ENCODE measurements at places on chromosomes 4 and X. TPM values are rescaled to one million over a fixed set of nuclear protein-coding genes. Genes with fewer than 3 reads are reported as not detected.

DNA sequence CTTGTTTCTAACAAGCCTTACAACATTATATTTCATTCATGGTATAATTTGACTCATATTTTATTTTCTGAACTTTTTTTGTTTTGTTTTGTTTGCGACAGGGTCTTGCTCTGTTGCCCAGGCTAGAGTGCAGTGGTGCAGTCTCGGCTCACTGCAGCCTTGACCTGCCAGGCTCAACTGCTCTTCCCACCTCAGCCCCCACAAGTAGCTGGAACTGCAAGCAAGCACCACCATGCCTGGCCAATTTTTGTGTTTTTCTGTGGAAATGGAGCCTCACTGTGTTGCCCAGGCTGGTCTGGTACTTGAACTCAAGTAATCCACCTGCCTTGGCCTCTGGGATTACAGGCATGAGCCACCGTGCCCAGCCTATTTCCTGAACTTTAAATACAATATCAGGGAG lies 42.5 kb downstream of the GRID2 start:
- DNase-seq, result no peak
- no peaks in the 10 kb centered on the region for H3K27me3 ChIP-seq
- H3K36me3 ChIP-seq, result no peaks in the 10 kb centered on the region
- H3K27ac ChIP-seq, result no peak overlapping the region
- H3K4me3 ChIP-seq, result no peak overlapping the region
- no peaks in the 10 kb centered on the region for H3K4me1 ChIP-seq

GRCh38 chrX:82585868-82586267 lies 922.2 kb upstream of the POU3F4 start:
- no peak overlapping the region for H3K27ac ChIP-seq
- H3K4me1 ChIP-seq, result no peaks in the 10 kb centered on the region
- no peaks in the 10 kb centered on the region for H3K27me3 ChIP-seq

GRCh38 chrX:64229154-64229553 lies 1.3 kb downstream of the ASB12 start:
- no peak for DNase-seq
- H3K27me3 ChIP-seq, result no peaks in the 10 kb centered on the region

DNA sequence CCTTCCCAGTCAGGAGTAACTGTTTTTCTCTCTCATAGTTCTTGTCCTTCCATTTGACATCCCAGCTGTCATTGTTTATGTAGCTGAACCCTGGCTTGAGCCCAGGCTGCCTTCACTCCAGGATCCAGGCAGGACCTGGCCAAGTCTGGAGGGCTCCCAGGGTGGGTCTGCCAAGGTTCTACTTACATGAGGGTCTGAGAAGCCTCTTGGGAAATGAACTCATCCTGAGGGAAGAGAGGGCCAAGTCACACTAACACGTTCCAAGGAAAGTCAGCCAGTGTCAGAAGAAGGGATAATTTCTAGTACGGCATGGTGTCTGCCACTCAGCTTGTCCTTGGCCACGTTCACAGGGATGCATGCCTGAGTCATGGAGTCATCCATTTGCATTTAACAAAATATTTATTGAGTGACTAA lies 54.8 kb upstream of the SRD5A3 start:
- no peak overlapping the region for H3K4me3 ChIP-seq
- no peak overlapping the region for H3K27ac ChIP-seq
- no peaks in the 10 kb centered on the region for H3K36me3 ChIP-seq
- no peaks in the 10 kb centered on the region for H3K27me3 ChIP-seq
- H3K4me1 ChIP-seq, result no peaks in the 10 kb centered on the region
- no peak for DNase-seq

GRCh38 chr4:183876268-183876934 lies 28.7 kb upstream of the STOX2 start:
- H3K27ac ChIP-seq, result no peak overlapping the region
- DNase-seq, result no peak
- H3K4me3 ChIP-seq, result no peak overlapping the region
- no peaks in the 10 kb centered on the region for H3K36me3 ChIP-seq
- H3K27me3 ChIP-seq, result no peaks in the 10 kb centered on the region

DNA sequence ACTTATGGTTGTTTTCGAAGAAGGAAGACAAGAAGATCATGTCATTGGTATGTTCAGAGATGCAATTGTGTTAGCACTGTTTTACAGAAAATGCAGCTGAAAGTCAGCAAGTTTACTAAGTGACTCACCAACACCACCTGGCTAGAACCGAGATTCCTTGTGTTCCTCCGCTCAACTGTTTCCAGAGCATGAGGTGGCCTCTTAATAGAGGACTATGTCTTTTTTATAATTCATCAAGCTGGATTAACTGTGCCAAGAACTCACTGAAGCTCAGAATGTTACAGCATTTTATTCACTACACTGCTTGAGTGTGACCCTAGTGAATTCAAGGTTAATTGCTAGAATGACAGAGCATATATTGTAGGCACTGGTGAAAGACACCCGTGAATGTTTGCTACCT lies 1573.5 kb upstream of the TENM3 start:
- H3K36me3 ChIP-seq, result no peaks in the 10 kb centered on the region
- H3K27me3 ChIP-seq, result no peaks in the 10 kb centered on the region
- no peaks in the 10 kb centered on the region for H3K4me1 ChIP-seq
- DNase-seq, result no peak
- no peak overlapping the region for H3K4me3 ChIP-seq

DNA sequence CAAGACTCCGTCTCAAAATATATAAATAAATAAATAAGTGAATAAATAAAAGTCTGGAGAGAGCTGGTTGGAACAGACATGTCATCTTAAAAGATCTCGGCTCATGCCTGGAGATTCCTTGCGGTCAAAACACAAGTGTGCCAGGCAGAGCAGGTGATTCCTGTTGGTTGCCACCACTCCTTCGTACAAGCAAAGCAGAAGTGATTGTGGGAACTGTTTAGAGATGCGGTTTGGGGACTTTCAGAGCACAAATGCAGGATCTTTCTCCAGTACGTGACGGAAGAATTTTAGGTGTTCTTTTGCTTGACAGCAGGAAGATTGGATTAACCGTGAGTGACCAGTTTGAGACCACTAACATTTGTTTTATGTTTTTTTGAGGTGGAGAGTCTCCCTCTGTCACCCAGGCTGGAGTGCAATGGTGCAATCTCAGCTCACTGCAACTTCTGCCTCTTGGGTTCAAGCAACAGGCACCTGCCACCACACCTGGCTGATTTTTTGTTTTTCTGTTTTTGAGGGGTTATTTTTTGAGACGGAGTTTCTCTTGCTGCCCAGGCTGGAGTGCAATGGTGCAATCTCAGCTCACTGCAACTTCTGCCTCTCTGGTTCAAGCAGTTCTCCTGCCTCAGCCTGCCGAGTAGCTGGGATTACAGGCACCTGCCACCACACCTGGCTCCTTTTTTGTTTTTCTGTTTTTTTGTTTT lies 2.8 kb upstream of the CRLF2 start:
- H3K27ac ChIP-seq, result no peak overlapping the region
- no peaks in the 10 kb centered on the region for H3K27me3 ChIP-seq
- H3K4me3 ChIP-seq, result no peak overlapping the region
- no peaks in the 10 kb centered on the region for H3K36me3 ChIP-seq

GRCh38 chrX:7515681-7516413 lies 327.1 kb upstream of the VCX start:
- no peak overlapping the region for H3K27ac ChIP-seq
- no peak for DNase-seq
- H3K27me3 ChIP-seq, result no peaks in the 10 kb centered on the region
- H3K4me3 ChIP-seq, result no peak overlapping the region

GRCh38 chrX:38247051-38247450 lies 26.4 kb upstream of the SRPX start:
- no peaks in the 10 kb centered on the region for H3K27me3 ChIP-seq
- no peaks in the 10 kb centered on the region for H3K36me3 ChIP-seq
- H3K27ac ChIP-seq, result no peak overlapping the region
- H3K4me1 ChIP-seq, result no peaks in the 10 kb centered on the region

DNA sequence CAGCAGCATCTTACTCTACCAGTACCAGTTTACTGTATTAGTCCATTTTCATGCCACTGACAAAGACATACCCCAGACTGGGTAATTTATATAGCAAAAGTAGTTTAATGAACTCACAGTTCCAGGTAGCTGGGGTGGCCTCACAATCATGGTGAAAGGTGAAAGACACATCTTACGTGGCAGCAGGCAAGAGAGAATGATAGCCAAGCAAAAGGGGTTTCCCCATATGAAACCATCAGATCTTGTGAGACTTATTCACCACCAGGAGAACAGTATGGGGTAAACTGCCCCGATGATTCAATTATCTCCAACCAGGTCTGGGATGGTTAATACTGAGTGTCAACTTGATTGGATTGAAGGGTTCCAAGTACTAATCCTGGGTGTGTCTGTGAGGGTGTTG lies 69.3 kb downstream of the YIPF6 start:
- H3K27me3 ChIP-seq, result no peaks in the 10 kb centered on the region
- peaks cover 10% of the 10 kb centered on the region for H3K4me1 ChIP-seq
- no peak for DNase-seq
- no peaks in the 10 kb centered on the region for H3K36me3 ChIP-seq
- H3K27ac ChIP-seq, result no peak overlapping the region

GRCh38 chrX:69218407-69218997 lies 53.2 kb upstream of the PJA1 start:
- H3K36me3 ChIP-seq, result no peaks in the 10 kb centered on the region
- H3K4me3 ChIP-seq, result no peak overlapping the region
- DNase-seq, result no peak
- no peak overlapping the region for H3K27ac ChIP-seq
- H3K4me1 ChIP-seq, result no peaks in the 10 kb centered on the region

- no peak overlapping the region for H3K4me3 ChIP-seq
- no peaks in the 10 kb centered on the region for H3K36me3 ChIP-seq
- no peaks in the 10 kb centered on the region for H3K4me1 ChIP-seq
- no peak for DNase-seq
- no peaks in the 10 kb centered on the region for H3K27me3 ChIP-seq
Observed at GRCh38 chrX:97629597-97629985, 745.9 kb downstream of the RPA4 start.

DNA sequence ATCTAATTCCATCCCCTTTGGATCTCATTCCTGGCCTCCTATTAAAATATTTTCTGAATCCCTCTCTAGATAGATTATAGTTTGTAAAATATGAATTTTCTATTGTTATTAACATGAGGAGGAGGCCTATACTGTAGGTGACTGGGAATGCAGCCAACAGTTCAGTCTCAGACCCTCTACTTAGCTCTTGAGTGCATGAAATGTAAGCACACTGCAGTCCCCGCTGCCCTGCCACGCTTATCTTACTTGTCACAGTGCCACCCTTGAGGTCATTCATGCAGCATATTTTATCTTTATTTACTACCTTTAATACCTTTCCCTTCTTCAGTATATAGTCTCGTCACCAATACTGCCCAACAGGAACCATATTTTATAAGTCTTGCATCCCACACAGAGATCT lies 151.0 kb downstream of the CAMK2D start:
- DNase-seq, result no peak
- H3K36me3 ChIP-seq, result no peaks in the 10 kb centered on the region
- H3K27me3 ChIP-seq, result no peaks in the 10 kb centered on the region
- no peak overlapping the region for H3K4me3 ChIP-seq
- H3K27ac ChIP-seq, result no peak overlapping the region
- no peaks in the 10 kb centered on the region for H3K4me1 ChIP-seq

Gene MGARP
- total RNA-seq, result not detected

Gene CTAG2
- total RNA-seq, result not detected

Gene C4orf46
- total RNA-seq, result 9.8 TPM

Gene ENPEP
- total RNA-seq, result not detected
